ENCODE measurements at places on chromosomes 16 and 17.

DNA sequence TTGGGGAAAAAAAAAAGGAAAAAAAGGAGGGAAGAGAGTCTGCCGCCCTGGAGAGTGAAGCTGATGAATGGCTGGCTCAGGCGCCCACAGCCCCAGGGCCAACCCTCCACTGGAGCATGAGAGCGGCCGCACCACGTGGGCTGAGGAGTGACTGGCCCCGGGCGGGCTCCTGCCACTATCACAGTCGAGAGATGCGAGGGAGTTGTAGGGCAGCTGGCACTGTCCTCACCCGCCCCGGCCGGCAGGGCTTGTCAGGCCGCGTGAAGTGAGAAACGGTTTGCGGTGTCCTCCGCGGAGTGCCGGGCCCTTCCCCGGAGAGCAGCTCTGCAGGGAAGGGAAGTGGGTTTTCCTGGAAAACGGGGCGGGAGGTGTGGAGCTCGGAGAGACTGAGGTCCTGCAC lies 45.9 kb downstream of the JPH3 start:
- no peak for DNase-seq

- DNase-seq = no peak
These were observed 18.3 kb upstream of the DDX52 start for GRCh38 chr17:37661400-37662014.

DNA sequence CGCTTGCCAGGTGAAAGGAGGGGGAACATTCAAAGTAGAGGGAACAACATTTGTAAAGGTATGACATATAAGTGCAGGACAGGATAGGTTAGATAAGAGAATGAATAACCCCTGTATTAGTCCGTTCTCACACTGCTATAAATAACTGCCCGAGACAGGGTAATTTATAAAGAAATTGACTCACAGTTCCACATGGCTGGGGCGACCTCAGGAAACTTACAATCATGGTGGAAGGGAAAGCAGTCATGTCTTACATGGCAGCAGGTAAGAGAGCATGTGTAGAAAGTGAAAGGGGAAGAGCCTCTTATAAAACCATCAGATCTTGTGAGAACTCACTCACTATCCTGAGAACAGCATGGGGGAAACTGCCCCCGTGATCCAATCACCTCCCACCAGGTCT lies 223.8 kb downstream of the SOX9 start:
- DNase-seq = no peak

DNA sequence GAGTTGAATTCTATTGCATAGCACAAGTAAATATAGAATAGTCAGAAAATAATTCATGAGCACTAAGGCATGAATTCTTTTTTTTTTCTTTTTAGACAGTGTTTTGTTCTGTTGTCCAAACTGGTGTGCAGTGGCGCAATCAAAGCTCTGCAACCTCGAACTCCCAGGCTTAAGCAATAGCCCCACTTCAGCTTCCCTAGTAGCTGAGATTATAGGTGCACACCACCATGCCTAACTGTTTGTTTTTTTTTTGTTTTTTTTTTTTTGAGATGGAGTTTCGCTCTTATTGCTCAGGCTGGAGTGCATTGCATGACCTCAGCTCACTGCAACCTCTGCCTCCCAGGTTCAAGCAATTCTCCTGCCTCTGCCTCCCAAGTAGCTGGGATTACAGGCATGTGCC lies 16.6 kb downstream of the TUBD1 start:
- DNase-seq = no peak

- no peak for DNase-seq
These were observed 50.0 kb downstream of the MRTFB start for GRCh38 chr16:14121142-14121541.

GRCh38 chr17:39092692-39093230 lies 58.7 kb downstream of the PLXDC1 start:
- no peak for DNase-seq

- DNase-seq = no peak
These were observed 28.1 kb upstream of the PECAM1 start for GRCh38 chr17:64418506-64419339.

DNA sequence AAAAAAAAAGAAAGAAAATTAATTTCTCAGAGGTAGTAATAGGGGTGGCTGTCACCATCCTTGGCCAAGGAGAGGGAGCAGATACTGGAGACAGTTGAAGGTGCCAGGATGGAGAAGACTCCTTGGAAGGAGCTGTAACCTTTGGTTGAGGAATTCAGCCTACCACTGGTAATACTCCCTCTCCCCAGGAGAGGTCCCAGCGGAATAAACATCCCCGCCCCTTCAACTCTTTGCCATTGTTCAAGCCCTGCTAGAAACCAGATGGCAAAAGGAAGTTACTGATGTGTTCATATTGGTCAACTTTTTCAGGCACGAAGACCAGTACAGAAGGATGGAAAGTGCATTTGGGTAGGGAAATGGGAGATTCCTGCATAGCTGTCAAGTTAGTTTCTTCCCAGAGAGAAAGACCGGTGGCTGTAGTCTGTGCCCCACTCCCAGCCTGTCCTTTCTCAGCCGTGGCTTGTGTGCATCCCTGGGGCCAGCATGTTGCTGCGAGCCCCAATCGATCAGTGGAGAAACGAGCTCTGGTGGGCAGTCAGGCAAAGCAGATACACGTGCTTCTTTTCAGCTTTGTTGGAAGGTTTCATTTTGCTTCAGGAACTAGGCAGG lies 612.1 kb downstream of the MAF start:
- DNase-seq = no peak

DNA sequence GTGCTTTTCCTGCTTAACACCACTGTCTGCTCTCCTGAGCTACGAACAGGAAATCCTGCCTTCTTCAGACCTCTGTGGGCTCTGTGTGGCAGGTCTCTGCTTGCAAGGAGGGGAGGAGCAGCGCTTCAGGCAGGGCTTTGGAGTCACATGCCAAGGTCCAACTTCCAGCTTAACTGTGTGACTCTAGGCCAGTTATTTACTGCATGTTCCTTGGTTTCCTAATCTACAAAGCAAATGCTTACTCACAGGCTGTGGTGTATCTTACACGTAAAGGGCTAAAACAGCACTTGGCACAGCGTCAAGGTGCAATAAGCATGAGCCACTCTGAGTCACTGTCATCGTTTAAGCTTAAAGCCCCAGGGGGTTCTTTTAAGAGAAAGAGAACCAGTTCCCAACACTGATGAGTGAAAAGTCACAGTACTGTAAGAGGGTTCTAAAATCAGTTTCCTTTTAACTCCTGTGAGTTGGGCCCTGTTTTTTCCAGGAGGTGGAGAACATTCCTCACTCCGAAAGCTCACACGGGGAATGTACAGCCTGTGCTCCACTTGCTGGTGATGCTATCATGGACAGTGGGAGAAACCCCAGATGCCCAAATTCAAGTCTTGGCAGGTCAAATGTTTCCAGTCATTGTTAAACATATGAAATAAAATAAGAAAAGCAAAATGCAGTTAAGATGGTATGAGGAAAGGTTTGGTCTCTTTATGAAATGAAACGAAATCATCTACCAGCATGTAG lies 54.1 kb upstream of the BCAR1 start:
- no peak for DNase-seq

- DNase-seq = no peak
These were observed 58.7 kb downstream of the ANKRD11 start for GRCh38 chr16:89431630-89432029.

DNA sequence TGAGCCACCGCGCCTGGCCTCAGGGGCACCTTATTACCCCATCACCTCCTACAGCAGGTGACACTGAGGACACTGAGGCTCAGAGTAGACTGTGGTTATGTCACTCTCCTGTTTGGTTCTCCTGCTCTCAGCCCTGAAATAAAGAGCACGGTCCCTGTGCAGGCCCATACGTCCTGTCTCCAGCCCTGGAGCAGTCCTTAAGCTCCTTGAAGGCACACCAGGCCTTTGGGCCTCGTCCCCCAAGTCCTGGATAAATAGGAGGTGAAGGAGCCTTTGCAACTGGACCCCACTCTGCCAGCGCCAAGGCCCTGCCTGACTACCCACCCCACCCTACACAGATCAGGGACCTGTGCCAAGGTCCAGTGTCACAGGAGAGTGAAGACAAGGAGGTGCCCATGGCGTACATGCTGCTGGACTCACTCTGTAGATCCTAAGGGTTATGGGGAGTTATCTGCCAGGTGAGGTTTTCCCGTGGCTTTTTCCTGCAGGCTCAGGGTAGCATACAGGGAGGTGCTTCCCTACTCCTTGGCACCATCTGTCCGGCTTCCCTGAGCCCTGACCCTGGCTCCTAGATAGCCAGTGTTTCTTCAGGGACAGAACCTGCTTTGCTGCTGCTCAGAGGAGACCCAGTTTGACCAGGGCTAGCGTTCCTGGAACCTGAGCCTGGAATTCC lies 253.2 kb downstream of the SEC14L1 start:
- DNase-seq = no peak

Measured in stimulated activated CD4-positive, alpha-beta T cell treated with anti-CD3 and anti-CD28 coated beads, Interleukin-1b, Interleukin-23, amount 100 ng/mL, for 1 hour (primary cell).